ENCODE measurements at places on chromosomes 11 and 22.

DNA sequence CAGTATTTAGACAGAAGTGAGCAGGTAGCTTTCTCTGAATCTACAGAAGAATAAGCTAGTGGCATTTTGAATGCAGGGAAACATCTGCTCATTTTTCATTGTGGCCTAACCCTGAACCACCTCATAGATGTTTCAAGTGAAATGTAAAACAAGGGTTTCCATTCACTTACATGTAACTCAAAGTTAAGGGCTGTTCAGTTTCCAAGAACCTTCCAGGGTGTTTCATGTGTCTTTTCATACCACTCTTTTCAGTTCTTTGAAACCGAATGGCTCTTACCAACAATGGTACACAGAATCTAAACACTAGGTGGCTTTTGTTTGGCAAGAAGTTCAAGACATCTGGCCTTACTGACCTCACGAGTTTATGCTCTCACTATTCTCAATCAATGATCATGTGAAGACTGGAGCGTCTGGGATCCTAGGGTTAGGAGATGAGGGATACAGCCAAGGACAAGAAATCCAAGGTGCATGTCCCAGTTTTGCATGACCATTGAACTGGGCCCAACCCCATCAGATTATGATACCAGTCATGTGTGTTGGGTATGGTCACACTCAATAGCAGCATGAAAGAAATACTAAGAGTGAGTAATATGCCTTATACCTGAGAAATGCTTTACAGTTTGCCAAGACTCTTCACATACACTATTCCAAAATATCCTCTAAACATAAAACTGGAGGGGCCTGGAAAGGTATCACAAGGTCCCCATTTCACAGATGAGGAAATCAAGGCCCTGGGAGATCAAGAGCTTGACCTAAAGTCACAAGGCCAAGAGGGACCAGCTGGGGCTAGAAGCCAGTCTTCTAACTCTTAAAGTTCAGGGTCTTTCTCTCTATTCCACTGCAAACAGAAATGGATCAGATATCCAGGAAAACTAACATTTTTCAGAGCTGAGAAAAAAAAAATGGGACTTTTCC lies 92.7 kb downstream of the ETS1 start:
- DNase-seq, result no peak

DNA sequence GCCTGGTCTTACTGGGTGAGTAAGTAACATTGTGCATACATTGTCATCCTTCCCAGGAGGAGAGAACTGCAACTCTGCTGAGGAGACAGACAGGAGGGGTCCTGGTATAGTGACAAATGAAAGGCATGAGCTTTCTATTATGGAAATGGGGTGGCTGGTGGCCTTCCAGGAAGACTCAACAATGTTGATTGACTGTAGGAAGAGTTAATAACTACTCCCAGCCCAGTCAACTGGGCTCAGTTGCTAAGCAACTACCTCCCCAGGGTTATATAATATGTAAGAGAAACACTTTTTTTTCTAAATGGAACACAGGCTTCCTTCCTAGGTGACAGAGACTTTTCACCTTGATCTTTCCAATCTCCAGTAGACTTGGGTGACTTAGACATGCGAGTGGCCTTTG lies 28.2 kb downstream of the SEZ6L start:
- no peak for DNase-seq

DNA sequence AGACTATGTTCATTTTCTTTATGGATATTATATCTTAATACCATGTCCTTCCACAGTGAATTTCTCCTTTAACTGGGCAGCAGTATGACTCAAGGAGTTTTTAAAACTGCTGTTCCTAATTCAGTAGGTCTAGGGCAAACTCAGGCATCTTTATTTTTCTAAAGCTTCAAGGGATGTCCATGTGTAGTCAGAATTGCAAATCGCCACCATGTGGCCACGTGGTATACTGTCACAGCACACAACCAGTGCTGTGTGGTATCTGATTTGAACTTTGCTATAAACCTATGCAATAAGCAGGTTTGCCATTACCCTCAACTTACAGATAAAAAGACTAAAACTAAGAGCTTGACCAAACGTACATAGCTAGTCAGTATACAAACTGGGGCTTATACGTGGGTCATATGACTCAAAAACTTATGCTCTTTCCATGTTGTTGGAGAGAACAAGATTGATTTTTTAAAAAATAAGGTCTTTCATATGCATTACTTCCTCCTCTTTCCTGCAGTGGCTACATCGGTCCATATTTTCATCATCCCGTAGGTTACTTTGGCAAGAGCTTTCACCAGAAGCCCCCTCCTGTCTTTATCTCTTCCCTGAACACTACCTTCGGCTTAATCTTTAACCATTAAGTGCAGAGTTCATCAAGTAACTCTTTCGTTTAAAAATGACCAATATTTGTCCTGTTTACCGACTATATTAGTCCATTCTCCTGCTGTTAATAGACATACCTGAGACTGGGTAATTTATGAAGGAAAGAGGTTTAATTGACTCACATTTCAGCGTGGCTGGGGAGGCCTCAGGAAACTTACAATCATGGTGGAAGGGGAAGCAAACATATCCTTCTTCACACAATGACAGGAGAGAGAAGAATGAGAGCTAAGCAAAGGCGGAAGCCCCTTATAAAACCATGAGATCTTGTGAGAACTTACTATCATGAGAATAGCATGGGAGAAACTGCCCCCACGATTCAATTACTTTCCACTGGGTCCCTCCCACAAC lies 8.0 kb upstream of the HTATIP2 start:
- no peak for DNase-seq

GRCh38 chr11:46332568-46333393 lies 14.5 kb upstream of the DGKZ start:
- DNase-seq, result no peak

DNA sequence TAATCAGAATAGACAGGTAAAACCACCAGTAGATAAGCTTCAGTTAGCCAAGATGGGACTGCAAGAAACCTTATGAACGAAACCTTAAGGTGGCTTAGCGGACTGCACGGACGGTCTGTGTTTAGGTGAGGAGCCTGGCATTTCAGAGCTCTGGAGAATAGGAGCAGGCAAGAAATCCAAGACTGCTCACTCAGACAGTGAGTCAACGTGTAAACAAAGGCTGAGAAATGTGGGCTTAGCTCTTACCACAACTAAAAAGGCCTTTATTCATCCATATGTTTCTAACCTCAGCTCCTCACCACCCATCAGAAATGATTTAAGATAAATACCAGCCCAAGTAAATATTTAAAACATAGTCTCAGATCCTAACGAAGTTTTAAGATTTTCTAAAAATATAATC lies 657.7 kb downstream of the OPCML start:
- peak; percentile 23 for DNase-seq

Measured in AG09309 (cell line).